Osteoblast (primary cell): ENCODE measurements at places on chromosomes 13 and 19.

GRCh38 chr13:31073859-31074718, 87.6 kb downstream of the HSPH1 start:
- peak; percentile 35 for DNase-seq

DNA sequence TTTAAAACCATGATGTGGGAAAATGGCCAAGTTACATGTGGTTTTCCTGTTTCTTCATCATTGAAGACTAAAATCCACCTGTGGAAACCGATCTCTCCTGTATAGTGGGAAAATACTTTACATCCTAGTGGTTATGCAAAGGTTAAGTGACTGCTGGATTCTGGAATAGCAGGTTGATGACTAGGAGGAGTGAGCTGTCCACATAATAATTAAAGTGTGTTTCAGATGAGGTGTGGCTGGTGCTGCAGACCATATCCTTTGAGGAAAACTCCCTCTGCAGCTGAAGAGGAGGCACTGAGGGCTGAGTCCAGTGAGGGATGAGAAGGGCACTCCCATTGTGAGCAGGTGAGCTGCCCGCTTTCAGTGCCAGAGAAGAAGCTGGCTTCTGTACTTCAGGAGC, 43.2 kb downstream of the DCLK1 start:
- DNase-seq = peak; percentile 36

DNA sequence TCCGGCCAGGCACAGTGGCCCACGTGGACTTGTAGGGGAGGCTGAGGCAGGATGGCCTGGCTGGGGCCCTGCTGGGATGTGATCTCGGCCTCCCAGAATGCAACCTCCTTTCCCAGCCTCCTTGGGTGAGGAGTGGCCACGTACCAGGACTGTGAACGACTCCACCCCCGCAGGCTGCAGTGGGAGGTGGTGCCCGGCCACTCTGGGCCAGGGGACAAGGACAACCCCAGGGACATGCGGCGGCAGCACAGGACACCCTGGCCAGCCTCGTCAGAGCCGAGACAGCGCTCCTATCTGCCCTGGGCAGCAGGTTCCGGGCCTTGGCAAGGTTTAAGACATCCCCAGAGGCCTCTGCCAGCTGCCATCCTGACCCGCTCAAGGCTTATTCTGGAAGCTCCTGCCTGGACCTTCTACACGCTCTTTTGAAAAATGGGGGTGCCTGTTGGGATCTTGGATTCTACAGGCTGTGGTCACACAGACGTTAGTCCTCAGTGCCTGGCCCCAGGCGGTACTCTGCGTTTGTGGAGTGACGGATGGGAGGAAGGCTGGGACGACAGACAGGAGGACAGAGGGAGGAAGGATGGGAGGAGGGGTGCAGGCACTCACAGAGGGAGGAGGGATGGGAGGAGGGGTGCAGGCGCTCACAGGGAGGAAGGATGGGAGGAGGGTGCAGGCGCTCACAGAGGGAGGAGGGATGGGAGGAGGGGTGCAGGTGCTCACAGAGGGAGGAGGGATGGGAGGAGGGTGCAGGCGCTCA, 19.9 kb upstream of the CACTIN start:
- DNase-seq = no peak

DNA sequence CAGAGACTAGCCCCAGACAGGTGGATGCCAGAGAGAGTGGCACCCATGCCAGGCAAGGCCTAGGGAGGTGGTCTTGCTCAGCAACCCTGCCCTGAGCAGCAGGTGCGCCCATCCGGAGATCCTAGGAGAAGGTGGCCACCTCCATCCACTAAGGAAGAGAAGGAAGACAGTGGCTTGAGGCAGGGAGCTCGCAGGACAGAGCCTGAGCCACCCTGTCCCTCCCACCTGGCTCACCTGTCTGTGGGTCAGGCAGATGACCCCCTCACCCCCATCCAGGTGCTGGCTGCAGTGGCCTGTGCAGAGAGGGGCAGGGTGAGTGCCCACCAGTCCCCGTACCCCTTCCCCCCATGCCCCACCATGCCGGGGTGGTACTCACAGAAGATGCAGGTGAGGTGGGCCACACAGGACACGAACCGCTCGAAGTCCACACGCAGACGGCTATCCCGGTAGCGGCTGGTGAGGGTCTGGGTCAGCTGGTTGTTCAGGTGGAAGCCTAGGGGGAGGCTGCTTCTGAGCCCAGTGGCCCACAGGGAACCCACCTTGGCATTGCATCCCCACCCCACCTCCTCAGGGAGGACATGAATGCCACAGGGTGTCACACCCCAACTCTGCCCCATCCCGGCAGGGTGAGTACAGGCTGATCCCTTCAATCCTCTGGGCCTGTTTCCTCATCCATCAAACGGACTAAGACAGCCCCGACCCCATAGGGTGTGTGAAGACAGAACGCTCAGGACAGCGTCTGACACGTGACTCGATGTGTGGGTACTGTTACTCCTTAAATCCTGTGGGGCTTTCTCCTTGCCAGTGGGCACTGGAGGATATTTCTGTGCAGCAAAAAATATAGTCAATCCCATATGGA, 13.3 kb downstream of the CAPN12 start:
- DNase-seq = peak; percentile 57

DNA sequence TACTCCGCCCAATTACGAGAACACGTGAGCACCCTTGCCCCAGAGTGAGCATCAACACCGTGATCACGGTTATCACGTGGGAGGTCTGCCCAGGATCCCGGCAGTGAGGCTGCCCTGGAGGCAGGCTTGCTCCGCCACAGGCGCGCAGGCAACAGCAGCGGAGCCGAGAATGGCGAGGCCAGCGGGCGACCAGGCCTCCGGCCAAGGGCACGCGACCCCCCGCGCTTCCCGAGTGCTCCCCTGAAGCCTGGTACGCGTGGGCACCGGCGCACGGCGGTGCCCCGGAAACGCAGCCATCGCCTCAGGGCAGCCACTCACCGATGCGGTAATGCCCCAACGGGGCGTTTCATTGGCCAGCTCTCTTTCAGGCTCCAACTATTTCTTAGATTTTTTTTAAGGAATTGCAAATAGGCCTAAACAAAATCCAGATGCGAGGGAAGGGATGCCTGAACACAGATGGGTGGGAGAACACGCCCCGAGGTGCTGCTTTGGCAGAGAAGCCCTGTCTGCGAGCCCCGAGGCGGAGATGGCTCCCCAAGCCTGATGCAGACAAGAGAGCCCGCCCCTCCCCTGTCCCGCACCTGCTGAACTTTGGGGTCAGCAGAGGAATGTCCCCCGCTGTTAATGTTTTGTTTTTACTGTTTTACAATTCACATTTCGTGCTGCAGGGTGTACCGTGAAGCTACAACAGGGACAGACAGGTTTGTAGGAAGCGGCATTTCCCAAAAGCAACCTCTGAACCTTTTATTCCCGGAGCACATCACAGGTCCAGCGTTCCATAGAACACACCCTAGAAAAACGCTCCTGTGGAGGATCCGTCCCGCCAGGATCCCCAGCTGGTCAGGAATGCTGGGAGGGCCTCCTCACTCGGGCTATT, 132.7 kb downstream of the ZDHHC20 start:
- DNase-seq = peak; percentile 85

DNA sequence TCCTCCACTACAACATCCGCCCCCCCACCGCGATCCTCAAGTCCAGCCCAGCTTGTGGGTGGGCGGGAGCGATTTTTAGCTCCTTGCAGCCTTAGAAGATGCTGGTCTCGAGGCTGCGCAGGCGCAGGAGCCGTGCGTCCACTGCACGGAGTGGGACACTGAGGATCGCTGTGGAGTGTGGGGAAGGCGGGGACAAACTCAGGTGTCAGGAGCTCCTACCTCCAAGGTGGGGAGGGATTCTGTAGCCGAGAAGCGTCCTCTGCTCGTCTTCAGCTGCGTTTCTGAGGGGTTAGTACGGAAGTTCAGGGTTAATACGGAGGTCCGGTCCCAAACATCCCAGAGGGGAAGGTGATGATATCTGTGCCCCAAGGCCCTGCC, at the start of gene RTBDN:
Gene RTBDN (minus strand): TSS at position 14 of the 378 bp plus-strand sequence. CDS start 4,600 bp downstream, outside the sequence.
- peak; percentile 87 for DNase-seq

GRCh38 chr13:97537110-97537509, 103.1 kb downstream of the RAP2A start:
- no peak for DNase-seq

DNA sequence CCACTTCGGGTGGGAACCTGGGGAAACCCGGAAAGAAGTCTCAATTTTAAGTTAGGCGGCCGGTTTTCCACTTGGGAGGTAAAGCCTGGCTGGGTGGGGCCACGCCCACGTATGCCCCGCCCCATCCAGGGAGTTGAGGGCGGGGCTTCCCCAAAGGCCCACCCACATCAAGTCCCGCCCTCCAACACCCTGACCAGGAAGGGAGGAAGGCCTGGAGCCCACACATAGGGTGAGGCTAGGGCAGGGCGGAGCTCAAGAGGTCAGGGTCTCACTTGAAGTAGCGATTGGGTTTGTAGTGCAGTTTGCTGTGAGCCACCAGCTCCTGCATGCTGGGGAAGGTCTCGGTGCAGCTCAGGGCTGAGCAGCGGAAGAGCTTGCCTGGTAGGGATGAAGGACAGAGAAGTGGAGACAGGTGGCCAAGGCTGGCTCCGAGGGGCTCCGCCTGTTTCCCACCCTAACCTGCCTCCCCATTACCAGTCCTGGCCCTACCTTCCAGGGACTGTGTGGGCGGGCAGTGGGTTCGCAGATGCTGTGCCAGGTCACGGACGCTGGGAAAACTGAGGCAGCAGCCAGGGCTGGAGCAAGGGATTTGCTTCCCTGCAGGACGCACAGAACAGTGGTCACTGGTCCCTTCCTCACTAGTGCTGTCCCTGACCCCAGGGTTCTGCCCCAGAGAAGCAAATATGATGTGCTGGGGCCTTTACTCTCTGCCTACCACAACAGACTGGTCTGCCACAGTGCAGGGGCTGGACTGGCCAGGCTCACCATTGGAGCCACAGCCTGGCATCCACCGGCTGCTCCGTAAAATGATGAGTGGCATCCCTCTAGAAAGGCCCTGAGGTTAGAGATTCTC, 1.6 kb downstream of the ZNF414 start:
- peak; percentile 88 for DNase-seq
